ENCODE measurements at places on chromosomes 1 and 21. TPM values are rescaled to one million over a fixed set of nuclear protein-coding genes. Genes with fewer than 3 reads are reported as not detected.
A peak's percentile ranks its signal among the peaks of the same experiment; 100 is the strongest.

- no peaks in the 10 kb centered on the region for H3K4me1 ChIP-seq
- DNase-seq: no peak
- peaks cover 35% of the 10 kb centered on the region for H3K27me3 ChIP-seq
- H3K36me3 ChIP-seq: no peaks in the 10 kb centered on the region
- no peak overlapping the region for H3K27ac ChIP-seq
- no peak overlapping the region for H3K4me3 ChIP-seq
These were observed 221.3 kb downstream of the FOXD2 start for GRCh38 chr1:47659146-47659545.

Gene FNDC5
- 0.38 TPM for total RNA-seq

DNA sequence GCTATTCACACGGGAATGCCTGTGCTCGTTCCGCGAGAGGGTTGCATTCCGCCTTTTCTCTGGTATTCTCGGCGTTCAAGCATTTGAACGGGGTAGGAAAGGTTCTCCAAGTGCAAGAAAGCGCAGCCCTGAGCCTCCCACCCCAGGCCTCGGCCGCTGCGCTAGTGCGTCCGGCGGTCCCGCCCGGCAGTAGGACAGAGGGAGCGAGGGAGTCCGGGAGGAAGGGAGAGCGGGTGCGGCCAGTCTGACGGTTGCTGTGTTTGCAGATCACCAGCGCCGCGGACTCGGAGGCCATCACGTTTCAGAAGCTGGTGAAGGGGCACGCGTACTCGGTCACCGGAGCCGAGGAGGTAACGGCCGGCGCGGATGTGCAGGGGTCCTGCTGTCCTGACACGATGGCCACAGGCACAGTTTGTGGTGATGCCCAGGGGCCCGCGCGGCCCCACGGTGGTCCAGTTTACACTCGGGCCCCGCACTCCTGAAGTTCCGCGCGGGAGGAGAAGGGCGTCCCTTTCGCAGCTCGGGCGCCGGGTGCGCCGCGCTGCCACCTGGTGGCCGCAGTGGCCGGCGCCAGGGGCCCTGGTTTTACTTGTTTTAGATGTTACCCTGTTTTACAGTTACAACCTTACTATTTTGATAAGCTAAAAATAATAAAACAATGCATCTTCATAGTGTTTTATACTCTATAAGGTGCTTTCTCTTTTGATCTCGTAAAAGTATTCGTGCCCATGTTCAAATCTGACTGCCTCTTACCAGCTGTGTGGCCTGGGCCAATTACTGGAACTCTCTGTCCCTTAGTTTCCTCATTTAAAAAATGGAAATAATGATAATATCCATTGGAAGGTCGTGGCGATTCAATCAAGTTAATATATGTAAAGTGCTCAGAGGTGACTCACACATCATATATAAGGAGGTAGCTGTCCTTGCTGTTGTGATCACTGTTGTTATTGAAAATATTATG is 36.7 kb downstream of the CAPN2 start:
- DNase-seq: peak; percentile 83
- H3K36me3 ChIP-seq: peaks cover 95% of the 10 kb centered on the region
- H3K4me3 ChIP-seq: no peak overlapping the region
- no peak overlapping the region for H3K27ac ChIP-seq
- peaks cover 13% of the 10 kb centered on the region for H3K4me1 ChIP-seq

Gene KCNN3
- 0.04 TPM for total RNA-seq

DNA sequence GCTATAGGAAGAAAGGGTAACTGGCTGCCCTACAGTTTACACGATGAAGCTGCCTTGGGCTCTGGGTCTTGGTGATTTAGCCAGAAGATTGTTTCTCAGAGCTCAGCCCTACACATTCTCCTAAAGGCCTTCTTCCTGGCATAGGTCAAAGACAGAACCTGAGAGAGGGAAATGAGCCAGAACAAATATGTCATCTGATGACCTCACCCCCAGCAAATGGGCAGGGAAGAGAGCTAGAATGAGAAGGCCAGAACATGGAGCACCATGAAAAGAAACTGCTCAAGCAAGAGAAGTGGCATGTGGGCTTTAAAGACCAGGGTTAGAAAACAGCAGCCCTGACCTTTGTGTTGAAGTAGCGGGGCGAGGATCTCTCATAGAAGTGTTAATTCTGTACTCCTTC is 5.5 kb upstream of the ILDR2 start:
- no peak overlapping the region for H3K4me3 ChIP-seq
- DNase-seq: no peak
- peaks cover 12% of the 10 kb centered on the region for H3K27me3 ChIP-seq
- no peaks in the 10 kb centered on the region for H3K36me3 ChIP-seq
- no peaks in the 10 kb centered on the region for H3K4me1 ChIP-seq

GRCh38 chr1:64790832-64791487 is 46.1 kb downstream of the RAVER2 start:
- H3K4me3 ChIP-seq: no peak overlapping the region
- peaks cover 5% of the 10 kb centered on the region for H3K27me3 ChIP-seq
- H3K4me1 ChIP-seq: no peaks in the 10 kb centered on the region
- no peaks in the 10 kb centered on the region for H3K36me3 ChIP-seq

DNA sequence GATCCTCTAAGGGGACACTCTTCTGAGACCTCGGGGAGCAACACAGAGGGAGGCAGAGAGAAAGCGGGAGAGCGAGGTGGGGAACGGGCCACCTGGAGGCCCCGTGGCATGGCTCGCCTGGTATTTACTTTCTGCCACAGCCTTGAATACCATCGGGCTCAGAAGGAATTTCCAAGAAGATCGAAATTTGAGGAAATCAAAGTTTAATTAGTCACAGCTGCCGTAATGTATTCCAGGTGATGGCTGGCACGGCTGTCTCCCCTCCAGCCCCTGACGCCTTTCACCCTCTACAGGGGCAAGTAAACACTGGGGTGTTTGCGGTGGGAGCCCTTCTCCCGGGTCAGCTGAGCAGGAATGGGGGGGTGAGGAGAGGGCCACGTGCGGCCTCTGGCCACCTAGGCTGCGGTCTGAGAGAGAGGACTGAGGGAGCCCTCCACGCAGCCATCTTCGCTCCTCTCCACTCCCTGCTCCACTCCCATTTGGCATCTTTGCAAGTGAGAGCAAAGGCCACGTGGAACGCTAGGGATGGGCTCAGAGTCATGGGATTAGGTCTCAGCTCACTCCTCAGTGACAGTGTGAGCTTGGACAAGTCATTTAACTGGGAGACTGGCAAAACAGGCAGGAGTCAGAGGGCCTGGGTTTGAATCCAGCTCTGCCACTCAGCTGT is 125.2 kb downstream of the SYF2 start:
- no peak for DNase-seq
- no peak overlapping the region for H3K4me3 ChIP-seq
- no peaks in the 10 kb centered on the region for H3K4me1 ChIP-seq
- H3K27ac ChIP-seq: no peak overlapping the region

DNA sequence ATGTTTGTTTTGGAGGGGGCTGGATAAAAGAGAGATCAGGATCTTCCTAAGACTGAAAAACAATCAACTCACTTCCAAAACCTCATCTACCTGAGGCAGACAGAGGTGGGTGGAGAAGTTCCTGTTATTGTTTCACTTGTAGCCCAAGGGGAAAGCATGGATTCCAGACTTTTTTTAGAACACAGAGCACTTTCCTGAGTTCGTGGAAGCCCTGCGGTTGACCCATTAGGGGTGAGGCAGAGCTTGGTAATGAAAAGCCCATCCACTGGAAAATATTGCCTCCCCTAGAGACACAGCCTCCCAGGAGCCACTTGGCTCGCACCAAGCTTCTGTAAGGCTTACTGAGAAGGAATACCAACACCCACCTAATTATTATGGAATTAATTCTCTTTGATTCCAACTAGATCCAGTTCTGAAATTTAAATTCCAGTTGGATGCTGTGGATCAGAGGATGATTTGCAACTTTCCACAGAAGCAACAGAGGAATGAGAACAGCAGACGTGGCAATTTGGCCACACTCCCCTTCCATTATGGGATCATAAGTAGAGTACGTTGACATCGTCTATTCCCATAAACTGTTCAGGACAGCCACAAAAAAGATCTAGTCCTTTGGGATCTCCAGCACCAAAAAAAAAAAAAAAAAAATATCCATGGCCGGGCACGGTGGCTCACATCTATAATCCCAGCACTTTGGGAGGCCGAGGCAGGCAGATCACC is 4.1 kb upstream of the PEF1 start:
- no peaks in the 10 kb centered on the region for H3K36me3 ChIP-seq
- H3K27ac ChIP-seq: no peak overlapping the region
- H3K27me3 ChIP-seq: peaks cover 22% of the 10 kb centered on the region
- DNase-seq: no peak
- no peak overlapping the region for H3K4me3 ChIP-seq
- peaks cover 2% of the 10 kb centered on the region for H3K4me1 ChIP-seq

Gene FAM151A
- total RNA-seq: not detected

DNA sequence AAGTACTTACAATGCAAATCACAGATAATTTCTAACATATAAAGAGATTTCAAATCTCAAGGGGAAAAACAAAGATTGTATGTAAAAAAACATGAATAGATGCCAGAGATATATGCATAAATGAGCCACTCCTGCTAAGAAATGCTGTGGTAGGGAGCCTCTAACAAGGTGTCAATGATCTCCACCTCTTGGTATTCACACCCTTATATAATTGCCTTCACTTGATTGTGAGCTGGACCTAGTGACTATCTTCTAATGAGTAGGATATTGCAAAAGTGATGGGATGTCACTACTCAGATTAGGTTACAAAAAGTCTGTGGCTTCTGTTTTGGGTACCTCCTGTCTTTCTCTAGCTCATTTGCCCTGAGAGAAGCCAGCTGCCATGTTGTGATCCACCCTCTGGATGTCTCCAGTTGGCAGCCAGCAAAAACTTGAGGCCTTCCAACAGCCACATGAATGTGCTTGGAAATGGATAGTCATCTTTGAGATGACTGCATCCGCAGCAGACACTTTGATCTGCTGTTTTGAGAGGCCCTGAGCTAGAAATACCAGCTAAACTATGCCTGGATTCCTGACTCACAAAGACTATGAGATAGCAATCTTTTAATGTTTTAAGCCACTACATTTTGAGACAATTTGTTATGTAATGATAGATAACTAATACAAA is 196.1 kb upstream of the FGGY start:
- no peak for DNase-seq
- H3K4me3 ChIP-seq: no peak overlapping the region
- no peaks in the 10 kb centered on the region for H3K27me3 ChIP-seq

GRCh38 chr1:47618222-47618720 is 180.4 kb downstream of the FOXD2 start:
- H3K36me3 ChIP-seq: no peaks in the 10 kb centered on the region
- H3K4me1 ChIP-seq: no peaks in the 10 kb centered on the region
- H3K27ac ChIP-seq: no peak overlapping the region
- H3K27me3 ChIP-seq: no peaks in the 10 kb centered on the region

DNA sequence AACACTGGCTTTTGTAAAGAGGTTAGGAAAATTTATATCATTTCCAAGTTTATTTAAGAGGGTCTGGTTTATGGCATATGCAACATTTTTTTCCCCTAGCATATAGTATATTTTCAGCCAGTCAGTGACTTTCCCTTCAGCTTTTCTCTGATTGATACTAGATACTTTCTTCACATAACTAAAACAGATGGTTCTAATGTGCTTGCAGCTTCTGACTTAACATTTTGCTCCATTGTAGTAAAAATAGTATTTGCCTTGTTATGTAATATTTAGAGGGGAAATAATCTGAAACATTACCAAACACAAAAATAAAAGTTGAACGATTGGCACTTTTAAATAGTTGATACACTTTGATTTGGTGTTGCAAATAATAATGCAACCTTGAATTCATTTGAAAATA is 191.7 kb downstream of the GPR52 start:
- no peak for DNase-seq
- no peak overlapping the region for H3K4me3 ChIP-seq
- H3K27ac ChIP-seq: no peak overlapping the region
- no peaks in the 10 kb centered on the region for H3K4me1 ChIP-seq
- H3K27me3 ChIP-seq: no peaks in the 10 kb centered on the region

DNA sequence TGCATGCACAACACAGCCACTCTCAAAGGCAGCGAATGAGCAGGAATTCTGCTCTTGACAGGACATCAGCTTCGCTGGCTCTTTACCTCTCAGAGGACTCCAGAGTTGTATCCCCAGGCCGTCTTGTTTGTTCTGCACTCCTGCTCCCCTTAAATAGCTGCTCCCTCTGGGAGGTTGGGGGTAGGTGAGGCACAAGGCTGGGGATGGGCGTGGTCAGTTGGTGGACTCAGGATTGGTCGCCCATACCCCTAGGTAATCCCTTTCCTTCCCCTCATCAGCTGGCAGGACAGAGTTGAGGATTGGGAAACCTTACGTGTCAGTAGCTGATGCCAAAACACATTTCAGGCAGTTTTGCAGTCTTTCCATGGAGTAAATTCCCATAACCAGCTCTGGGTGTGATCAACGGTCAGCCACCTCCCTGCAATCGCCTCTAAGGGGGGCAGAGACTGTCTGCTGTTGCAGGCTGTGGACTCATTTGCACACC is at the start of gene PLA2G2A:
TSS of gene PLA2G2A (minus strand) at position 125 of the 484 bp plus-strand sequence. CDS start 845 bp downstream, outside the sequence.
- no peak for DNase-seq
- no peak within 1 kb of the TSS for H3K27ac ChIP-seq
- H3K36me3 ChIP-seq: no peaks in the 10 kb centered on the region
- H3K4me1 ChIP-seq: no peaks in the 10 kb centered on the region
- no peak within 1 kb of the TSS for H3K4me3 ChIP-seq
- H3K27me3 ChIP-seq: peaks cover 37% of the 10 kb centered on the region

DNA sequence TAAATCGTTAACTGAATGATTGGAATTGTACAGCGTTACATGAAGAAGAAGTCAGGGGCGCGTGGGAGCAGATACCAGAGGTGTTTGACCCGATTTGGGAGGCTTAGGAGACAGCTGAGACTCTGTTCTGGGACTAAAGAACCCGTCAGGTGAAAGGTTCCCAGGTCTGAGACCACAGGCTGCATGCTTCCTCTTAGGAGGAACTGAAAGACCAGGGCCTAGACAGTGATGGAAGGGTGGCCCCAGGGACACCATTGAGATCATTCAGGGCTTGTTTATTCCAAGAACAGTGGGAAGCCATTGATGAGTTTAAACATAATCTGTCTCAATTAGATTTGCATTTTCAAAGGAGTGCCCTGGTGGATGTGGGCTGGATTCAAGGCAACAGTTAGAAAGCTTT is 904 bp downstream of the KLF17 start:
- H3K36me3 ChIP-seq: no peaks in the 10 kb centered on the region
- peaks cover 53% of the 10 kb centered on the region for H3K27me3 ChIP-seq
- no peaks in the 10 kb centered on the region for H3K4me1 ChIP-seq
- no peak overlapping the region for H3K4me3 ChIP-seq
- no peak for DNase-seq

GRCh38 chr1:66251546-66251945 is 282.4 kb upstream of the SGIP1 start:
- peaks cover 2% of the 10 kb centered on the region for H3K27me3 ChIP-seq
- H3K4me1 ChIP-seq: no peaks in the 10 kb centered on the region
- DNase-seq: no peak
- H3K36me3 ChIP-seq: no peaks in the 10 kb centered on the region

GRCh38 chr1:8562222-8562621 is 244.3 kb downstream of the SLC45A1 start:
- H3K36me3 ChIP-seq: no peaks in the 10 kb centered on the region
- peaks cover 19% of the 10 kb centered on the region for H3K4me1 ChIP-seq
- H3K27me3 ChIP-seq: no peaks in the 10 kb centered on the region
- H3K4me3 ChIP-seq: no peak overlapping the region

Gene GJA4
- not detected for total RNA-seq

GRCh38 chr1:226686440-226687425 is 52.3 kb downstream of the ITPKB start:
- no peak for DNase-seq
- no peak overlapping the region for H3K4me3 ChIP-seq
- no peaks in the 10 kb centered on the region for H3K36me3 ChIP-seq
- H3K27me3 ChIP-seq: peaks cover 48% of the 10 kb centered on the region

Gene ADGRL2
- total RNA-seq: 0.13 TPM

Measured in K562 (cell line).